ENCODE measurements at places on chromosomes 1 and 21.

- DNase-seq = no peak
Measured at GRCh38 chr1:202806845-202807450, 1.3 kb downstream of the KDM5B start.

GRCh38 chr1:221829327-221830015, 87.6 kb upstream of the DUSP10 start:
- DNase-seq = no peak

DNA sequence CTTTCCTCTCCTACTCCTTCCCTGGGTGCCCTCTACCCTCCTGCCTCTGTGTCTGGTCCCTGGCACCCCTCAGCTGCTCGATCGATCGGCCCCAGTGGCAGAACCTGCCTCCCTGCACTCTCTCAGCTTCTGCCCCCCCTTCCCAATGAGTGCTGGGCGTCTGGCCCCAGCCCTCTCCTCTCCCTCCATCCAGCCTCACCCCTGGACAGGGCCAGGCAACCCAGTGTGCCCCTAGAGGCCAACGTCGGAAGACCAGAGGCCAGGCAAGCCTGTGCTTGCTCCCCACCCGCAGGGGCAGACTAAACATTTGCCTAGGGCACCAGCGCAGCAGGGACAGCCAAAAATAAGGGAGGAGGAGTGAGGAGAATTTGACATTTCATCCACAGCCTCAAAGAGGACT, 43.5 kb downstream of the LGR6 start:
- DNase-seq = no peak

- DNase-seq = no peak
Measured at GRCh38 chr1:116853680-116854402, 55.9 kb upstream of the PTGFRN start.

- no peak for DNase-seq
Measured at GRCh38 chr1:11314959-11315358, 42.0 kb downstream of the UBIAD1 start.

- DNase-seq = peak; percentile 28
Measured at GRCh38 chr1:205568469-205569361, 63.1 kb downstream of the ELK4 start.

GRCh38 chr1:154864189-154864975, 5.7 kb downstream of the KCNN3 start:
- no peak for DNase-seq

DNA sequence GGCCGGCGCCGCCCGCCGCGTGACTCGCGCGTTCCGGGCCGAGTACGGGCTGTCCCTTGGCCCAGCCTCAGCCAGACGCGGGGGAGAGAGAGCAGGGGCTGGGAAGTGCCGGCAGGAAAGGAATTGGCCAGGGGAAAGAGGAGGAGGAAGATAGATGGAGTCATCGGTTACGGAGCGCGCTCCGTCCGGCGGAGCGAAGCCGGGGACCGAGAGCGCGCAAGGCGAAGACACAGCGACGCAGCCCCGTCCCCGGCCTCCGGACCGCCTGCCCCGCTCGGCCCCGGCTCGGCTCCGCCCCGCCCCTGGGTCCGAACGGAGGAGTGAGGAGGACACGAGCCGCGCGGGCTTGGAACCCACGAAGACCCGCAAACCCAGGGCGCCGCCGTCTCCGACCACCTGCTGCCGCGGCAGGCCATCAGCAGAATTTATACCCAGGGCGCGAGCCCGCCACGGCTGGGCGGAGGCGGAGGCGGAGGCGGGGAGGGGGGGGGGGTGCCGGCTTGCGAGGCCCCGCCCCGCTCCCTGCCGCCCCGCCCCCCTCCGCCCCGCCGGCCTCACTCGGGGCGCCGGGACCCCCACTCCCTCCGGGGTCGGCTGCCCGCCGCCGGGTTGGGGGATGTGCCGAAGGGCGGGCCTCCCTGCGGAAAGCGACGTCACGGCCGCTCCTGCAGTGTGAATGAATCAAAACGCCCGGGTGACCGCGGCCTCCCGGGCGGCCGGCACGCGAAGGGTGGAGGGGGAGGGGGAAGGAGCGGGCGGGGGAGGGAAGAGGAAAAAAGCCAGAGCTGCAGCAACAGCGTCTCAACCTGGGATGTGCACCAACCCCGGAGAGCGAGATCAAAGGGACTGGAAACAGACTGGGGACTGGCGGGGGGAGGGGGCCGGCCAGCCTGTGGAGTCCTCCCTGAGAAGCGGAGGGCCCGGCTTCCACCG, at the start of gene LHX4:
Gene LHX4 (plus strand): TSS at position 782 of the 933 bp plus-strand sequence. CDS start 266 bp downstream, outside the sequence.
- DNase-seq = peak; percentile 39

DNA sequence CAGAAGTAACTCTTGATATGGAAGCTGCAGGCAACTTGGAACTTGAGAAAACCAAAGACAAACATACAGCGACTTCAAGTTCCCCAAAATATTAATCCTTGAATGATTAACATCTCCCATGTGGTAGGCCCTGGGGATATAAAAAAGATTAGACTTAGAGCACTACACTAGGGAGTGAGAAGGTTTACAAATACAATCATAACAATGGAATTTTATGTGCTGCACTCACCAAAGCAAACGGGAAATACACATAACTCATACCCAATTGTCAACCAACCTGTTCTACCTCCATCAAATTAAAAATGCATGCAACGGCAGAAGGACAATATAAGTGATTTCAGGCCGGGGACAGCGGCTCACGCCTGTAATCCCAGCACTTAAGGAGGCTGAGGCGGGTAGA, 3.7 kb downstream of the SMYD3 start:
- DNase-seq = no peak

- no peak for DNase-seq
Measured at GRCh38 chr1:187032982-187033692, 204.4 kb downstream of the PLA2G4A start.

- no peak for DNase-seq
Measured at GRCh38 chr1:151853411-151853943, at the start of gene THEM5. Gene THEM5, minus strand, starts transcription at chr1:151853712. Its CDS starts 147 bp downstream, at chr1:151853565.

DNA sequence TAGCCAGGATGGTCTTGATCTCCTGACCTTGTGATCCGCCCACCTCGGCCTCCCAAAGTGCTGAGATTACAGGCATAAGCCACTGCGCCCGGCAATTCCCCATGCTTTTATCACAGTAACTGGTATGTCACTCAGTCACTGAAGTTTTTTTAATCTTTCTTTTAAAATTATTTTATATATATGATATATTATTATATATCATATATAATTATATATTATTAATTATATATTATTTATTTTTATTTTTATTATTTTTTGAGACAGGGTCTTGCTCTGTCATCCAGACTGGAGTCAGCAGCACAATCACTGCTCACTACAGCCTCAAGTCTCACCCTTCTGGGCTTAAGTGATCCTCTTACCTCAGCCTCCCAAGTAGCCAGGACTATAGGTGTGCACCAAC, 18.3 kb downstream of the RC3H1 start:
- no peak for DNase-seq

DNA sequence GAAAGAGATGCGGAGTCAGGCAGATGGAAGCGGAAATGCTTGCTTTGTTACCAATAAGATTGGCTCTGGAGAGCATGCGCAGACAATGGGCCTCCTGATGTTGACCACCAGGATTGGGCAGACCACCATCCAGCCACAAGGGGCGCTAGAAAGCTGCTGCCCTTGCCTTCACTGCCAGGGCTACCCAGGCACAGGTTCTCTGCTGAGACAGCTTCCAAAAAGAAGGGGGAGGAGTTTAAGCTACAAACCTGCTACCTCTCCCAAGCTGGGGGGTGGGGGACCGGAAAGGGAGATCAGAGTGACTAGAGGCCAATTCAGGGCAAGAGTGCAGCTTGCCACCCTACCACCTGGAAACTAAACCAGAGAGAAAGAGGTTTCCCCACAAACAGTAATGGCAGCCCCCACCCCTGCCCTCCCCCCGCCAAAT, 369.7 kb downstream of the RRAGC start:
- peak; percentile 46 for DNase-seq

DNA sequence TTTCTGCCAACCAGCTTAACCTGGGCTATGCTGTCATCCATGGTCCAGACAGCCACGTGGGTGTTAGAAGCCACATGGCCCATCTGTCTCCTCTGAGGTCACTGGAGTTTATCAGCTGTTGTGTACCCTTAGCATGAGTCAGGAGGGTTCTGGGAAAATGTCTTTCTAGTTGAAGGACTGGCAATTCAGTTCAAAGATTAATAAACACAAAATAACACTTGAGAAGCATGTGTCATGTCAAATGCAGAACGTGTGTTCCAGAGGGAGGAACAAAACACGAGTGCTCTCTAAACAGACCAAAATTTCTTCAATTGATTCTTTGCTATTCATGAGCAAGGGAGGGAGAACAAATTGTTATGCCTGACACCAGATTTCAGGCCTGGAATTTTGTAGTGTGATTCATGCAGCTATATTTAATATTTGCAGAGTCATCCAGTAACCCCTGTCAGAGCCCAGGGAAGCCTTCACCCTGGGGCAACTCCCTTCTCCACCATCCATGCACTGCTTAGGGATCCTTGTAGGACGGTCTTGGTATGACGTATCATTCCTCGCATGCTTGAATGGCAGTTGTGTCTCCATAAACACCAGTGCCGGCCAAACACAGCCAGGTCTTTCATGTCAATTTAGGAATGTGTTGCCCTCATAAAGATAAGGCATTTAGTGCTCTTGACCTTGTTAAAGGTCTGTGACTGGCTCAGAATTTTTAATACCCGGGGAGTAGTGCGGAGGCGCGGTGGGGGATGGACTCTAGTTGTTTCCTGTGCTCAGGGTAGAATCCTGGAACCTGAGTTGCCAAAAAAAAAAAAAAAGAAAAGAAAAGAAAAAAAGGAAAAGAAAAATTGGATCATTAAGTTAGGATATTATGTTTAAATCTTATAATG, 27.7 kb upstream of the DYRK1A start:
- DNase-seq = no peak

GRCh38 chr1:116178837-116179236, 67.6 kb downstream of the MAB21L3 start:
- no peak for DNase-seq

DNA sequence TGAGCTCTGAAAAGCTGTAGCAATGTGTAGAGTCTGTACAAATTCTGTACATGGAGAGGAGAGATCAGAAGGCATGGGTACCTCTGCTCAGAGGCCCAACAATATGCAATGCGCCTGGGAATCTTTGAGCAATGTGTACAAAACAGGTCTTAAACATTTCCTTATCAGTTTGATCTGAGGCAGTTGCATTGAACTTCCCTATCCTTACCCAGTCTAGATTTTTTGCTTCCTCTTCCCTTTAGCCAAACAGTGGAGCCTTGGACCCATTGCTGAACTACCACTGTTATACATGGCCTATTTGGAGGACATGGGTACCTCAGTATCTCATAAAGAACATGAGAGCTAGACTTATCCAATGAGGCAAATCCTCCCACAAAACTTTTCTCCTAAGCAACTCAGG, 12.6 kb upstream of the MNDA start:
- no peak for DNase-seq

GRCh38 chr1:70887936-70888335, 159.7 kb downstream of the PTGER3 start:
- DNase-seq = no peak

DNA sequence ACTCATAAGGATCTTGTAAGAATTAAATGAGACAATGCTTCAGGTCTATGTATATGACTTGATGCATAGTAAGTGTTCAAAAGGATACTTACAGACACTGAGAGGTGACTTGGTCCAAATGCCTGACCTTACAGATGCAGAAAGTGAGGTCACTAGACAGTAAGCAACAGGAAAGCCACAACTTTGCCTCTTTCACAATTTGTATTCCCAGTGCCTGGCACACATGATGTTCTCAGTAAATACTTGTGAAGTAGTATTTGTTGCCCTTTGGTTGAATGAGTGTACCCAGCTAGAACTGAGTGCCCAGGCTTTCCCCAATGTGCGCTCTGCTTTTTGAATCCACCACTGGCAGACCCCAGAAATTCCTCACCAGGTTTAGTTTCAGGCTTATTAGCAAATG, 105.1 kb downstream of the BEND5 start:
- DNase-seq = no peak
